ENCODE measurements at places on chromosomes 12 and 14.
A peak's percentile ranks its signal among the peaks of the same experiment; 100 is the strongest.

DNA sequence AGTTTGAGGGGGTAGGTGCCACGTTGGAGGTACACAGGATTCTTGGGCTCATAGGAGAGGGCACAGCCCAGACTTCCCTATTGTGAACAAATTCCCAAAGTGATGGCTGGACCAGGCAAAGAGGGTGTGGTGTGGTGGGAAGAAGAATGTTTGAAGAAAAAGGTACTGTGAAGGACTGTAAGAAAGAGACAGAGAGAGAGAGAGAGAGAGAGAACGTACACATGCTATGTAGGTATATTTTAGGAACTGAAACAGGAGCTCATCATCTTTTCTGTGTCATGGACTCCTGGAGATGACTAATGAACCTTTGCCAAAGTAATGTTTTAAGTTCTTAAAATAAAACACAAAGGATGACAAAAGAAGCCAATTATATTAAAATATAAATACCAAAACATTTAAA lies 24.5 kb downstream of the SLC17A8 start:
- DNase-seq = no peak

GRCh38 chr12:55842681-55843429 lies at the start of gene MMP19:
Gene MMP19, minus strand, starts transcription at chr12:55842936. Its CDS starts 106 bp downstream, at chr12:55842830.
- DNase-seq = no peak

GRCh38 chr12:12537421-12537820 lies 25.2 kb downstream of the DUSP16 start:
- no peak for DNase-seq

- DNase-seq = no peak
Observed at GRCh38 chr12:22531205-22531604, 13.1 kb downstream of the C2CD5 start.

DNA sequence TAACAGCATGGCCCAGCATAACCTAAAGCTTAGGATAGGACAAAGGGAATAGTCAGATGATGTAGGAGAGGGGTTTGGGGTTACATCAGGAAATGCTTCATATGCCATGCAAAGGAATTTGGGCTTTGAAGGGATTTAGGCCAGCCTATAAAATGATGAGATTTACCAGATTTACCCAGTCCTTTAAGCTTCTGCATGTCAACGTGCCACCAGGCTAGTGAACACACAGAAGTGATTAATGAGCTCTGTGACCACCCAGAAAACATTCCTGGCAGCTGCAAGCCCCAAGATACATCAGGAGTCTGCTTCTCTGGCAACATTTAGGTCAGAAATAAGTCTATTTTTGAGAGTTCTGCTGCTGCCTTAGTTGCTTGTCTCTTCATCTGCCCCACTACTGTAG lies 118.3 kb downstream of the LRIG3 start:
- DNase-seq = no peak

DNA sequence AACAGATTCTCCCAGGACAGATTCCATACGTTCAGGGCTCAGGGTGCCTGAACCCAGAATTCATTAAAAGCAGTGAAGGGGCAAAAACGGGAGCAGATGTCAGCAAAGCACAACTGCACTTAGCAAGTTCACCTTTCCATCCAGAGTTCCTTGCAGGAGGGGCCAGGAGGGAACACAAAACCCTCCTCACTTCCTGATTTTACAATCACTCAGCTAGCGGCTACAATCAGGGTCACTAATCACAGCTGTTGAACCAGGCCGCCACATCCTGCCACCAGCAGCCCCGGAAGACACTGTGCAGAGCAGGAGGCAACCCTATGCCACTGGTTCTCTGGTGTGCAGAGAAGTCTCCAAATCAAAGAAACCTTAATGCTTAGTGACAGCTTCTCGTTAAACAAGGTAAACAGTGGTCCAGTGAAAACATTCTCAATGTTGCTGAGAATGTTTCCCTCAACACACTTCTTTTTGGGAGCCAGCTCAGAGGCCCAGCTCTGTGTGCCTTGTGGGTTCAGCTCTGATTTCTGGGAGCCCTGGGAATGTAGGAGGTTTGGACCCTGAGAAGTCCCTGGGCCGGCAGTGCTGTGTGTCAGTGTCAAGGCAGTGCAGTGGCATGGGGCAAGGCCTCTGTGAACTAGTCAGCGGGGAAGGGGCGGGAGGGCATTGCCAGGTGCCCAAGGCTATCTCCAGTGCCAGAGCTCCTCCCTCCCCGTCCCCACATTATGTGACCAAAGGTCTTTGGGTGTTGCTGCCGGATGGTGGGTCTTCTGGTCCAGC lies 54.5 kb downstream of the VCPKMT start:
- DNase-seq = peak; percentile 64

Data from GM12891 (cell line).